ENCODE measurements at places on chromosomes 4 and X.
A peak's percentile ranks its signal among the peaks of the same experiment; 100 is the strongest.

- peak; percentile 79 for DNase-seq
Measured at GRCh38 chr4:108830509-108831244, 67.8 kb upstream of the ETNPPL start.

DNA sequence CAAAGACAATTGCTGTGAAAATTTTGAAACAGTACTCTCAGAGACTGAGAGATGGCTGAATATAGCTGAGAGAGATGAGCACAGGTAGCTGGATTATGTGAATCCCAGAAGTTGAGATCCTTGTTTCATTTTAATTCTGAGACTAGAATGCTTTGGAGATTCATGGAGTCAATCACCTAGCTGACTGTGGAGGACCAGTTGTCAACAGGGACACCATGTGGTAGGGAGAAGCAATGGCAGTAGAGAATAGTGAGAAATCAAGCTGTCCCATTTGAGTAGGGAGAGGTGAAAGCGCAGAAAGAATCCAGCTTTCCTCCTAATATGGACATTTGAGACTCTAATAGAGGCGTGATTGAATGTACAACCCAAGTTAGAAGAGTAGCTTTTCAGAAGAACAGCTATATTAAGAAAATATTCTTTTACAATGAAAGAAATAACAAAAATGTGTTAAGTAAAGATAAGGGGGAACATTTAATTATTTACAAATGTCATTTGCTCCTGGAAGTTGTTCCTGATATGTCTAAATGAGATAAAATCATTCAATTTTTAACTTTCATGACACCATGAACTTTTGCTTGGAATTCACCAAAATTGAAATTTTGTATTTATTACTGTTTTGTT, 30.3 kb upstream of the GLRB start:
- DNase-seq: peak; percentile 10

- peak; percentile 20 for DNase-seq
Measured at GRCh38 chr4:169079942-169080827, 70.1 kb upstream of the CBR4 start.

- DNase-seq: no peak
Measured at GRCh38 chrX:150192816-150193215, 170.3 kb upstream of the MAMLD1 start.

DNA sequence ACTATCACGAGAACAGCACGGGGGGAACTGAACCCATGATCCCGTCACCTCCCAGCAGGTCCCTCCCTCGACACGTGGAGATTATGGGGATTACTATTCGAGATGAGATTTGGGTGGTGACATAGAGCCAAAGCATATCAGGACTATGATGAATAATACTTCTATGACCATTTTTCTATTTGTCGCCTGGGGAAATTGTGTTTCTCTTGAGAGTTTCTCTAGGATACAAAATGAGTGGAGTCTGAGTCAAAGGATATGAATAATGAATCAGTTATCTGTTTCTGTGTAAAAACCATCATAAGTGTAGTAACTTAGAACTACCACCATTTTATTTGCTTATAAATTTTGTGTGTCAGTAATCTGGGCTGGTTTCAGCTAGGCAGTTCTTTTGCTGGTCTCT, 533.0 kb upstream of the ARX start:
- DNase-seq: no peak

- no peak for DNase-seq
Measured at GRCh38 chr4:94676970-94677369, 80.8 kb upstream of the BMPR1B start.

- no peak for DNase-seq
Measured at GRCh38 chrX:40329616-40330015, 231.9 kb upstream of the BCOR start.

DNA sequence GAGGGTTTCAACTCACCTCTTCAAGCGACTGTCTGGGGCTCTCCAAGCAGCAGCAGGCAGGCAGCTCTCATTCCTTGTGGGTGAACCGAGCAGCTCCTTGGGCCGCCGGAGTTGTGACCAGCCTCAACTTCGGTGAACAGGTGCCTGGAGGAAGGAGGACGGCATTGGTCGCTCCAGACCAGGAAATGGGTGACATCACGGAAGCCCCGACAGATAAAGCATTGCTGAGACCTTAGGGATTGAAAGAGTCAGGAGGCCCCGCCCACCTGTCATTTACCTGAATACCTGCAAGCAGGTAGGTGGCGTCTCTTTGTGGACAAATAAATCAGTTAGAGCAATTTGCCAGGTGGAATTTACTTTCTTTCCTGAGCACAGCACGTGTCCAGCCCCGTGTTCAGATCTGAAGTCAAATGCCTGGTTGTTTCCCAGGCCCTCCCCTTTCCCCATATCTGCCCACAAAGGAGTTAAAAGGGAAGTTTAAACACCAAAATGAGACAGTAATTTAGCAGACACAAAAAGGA, at the start of gene LNX1:
Gene LNX1, minus strand, starts transcription at position 115 of the 521 bp plus-strand sequence. CDS start 17,484 bp downstream, outside the sequence.
- DNase-seq: no peak

GRCh38 chr4:86223472-86223871, 136.4 kb downstream of the MAPK10 start:
- peak; percentile 16 for DNase-seq

- DNase-seq: no peak
Measured at GRCh38 chrX:1743105-1743504, 128.2 kb downstream of the ASMT start.

DNA sequence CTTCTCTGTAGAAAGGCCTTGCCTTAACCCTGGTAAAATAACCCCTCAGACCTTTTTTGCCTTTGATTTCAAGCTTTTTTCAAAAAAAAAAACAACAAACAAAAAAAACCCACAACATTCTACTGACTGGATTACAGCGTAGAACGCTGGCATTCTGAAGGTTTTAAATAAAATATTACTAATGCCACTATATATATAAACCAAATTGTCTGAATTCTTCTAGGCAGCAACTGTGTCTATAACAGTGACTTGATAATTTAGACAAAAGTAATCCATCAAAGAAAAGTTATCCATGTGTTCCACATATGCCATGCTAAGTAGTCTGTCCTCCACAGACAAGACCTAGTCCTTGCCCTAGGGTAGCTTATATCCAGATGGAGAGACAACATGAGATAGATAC, 33.6 kb upstream of the CXCL8 start:
- DNase-seq: no peak

GRCh38 chr4:157004279-157005161, 32.9 kb upstream of the PDGFC start:
- no peak for DNase-seq

DNA sequence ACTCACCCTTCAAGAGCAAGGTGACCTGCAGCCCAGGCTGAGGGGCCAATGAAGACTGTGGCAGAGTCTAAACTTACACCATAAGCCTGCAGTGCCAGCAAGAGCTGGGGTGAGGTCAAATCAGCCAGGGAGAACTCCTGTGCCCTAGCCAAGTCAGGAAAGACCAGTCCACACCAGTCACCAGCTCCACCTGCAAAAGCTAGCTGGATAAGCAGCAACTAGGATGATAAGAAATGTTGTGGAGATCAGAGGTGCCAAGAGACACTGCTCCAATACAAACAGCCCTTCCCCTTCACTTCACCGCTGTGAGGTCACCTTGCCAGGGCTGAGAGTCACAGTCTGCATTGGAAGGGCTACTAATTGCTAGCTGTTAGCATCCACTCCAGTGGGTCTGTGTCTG, 31.3 kb downstream of the NIPAL1 start:
- DNase-seq: no peak

GRCh38 chr4:184906480-184907097, 80.8 kb upstream of the ACSL1 start:
- DNase-seq: no peak

- no peak for DNase-seq
Measured at GRCh38 chr4:188220006-188220405, 80.8 kb downstream of the TRIML1 start.

DNA sequence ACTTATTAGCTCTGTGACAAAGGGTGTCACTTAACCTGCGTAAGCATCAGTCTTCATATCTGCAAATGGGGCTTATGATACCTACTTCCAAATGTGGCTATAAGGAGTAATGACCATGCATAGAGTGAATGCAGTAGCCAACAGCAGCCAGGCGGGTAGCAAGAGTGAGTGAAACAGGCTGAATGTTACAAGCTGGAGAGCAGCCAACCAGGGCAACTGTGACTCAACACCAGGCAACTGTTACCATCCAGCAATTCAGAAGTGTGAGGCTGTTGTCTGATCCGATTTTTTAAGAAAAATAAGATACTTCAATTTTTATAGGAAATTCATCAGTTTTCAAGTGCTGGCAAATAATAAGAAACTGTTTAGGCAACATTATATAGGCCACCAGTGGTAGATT, 270.2 kb upstream of the TAPT1 start:
- DNase-seq: no peak

DNA sequence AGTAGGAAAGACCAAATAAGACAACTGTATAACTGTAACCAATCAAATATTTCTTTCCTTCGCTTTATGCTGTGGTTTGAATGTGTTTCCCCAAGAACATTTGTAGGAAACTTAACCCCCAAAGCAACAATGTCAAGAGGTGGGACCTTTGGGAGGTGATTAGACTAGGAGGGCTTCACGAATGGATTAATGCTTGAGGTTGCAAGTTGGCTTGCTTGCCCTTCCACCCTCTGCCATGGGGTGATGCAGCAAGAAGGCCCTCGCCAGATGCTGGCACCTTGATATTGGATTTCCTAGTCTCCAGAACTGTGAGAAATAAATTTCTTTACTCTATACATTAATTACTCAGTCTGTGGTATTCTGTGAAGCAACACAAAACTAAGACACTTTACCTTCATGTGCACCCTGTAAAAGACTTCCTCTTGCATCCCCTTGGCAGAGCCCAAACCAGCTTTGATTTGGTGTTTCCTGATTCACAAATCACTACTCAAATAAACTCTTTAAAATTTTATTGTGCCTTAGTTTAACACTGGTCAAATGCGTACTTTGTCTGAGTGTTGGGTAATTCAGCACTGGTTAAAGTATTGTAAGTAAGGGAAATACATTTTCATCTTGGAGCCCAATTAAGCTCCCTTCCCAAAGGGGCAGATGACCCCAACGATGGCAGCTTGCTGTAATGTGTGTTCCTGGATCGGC, 59.9 kb downstream of the COQ2 start:
- DNase-seq: no peak

DNA sequence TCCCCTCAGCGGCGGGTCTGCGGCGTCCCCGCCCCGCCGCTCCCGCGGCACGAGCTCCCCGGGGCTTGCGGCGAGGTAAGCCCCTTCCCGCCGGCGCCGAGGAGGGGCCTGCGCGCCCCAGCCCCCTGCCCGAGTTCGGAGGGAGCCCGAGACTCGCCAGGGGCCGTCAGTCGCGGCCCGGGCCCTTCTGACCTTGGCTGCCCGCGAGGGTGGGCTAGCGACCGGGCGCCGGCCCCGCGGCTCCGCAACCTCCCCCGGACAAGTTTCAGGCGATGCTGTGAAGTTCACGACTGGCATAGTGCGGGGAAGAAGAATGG, 554 bp downstream of the CDKL5 start:
- no peak for DNase-seq
